ENCODE measurements at places on chromosomes 16 and 17. TPM values are rescaled to one million over a fixed set of nuclear protein-coding genes. Genes with fewer than 3 reads are reported as not detected.

DNA sequence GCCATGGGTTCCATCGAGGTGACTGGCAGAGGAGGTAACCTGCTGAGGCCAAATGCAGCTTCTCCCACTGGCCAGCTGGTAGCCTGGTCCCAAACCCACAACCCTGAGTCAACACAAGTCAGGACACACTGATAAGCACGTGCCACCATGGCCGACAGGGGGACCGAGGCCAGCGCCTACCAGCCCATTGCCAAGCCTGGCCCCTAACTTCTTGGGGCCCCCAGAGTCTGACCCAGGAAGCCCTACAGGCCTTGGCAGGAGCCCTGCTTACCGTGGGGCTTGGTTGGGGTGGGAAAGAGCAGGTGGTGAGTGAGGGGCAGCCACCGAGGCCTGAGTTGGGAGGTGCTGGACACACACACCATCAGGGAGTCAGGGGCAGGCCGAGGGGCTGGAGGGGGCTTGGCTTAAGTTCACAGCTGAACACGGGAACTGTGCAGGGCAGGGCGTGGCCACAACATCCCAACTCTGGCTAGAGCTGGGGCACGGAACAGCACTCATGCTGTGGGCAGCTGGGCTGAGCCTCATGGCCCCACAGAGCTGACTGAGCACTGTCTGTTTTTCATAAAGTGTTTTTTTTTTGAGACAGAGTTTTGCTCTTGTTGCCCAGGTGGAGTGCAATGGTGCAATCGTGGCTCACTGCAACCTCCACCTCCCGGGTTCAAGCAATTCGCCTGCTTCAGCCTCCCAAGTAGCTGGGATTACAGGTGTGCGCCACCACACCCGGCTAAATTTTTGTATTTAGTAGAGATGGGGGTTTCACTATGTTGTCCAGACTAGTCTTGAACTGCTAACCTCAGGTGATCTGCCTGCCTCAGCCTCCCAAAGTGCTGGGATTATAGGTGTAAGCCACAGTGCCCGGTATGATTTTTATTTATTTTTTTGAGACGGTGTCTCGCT lies 5.5 kb downstream of the MRPL28 start:
- no peak for DNase-seq

DNA sequence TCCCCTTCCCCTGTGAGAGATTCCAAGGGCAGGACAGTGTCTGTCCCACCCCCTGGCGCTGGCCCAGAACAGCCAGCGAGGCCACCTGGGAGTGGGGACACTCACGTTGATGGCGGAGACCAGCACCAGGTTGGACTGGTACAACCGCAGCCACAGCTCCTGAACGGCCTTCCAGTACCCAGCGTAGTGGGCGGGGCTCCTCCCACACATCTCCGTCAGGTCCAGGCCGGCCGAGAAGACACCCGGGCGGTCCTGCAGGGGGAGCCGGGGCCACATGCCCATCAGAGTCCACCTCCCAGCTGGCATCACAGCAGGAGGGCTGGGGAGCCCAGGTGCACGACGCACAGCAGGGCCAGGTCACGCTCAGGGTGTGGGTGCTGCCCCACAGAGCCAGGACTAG lies 7.1 kb downstream of the ECI1 start:
- DNase-seq, result no peak

- DNase-seq, result no peak
Observed at GRCh38 chr17:44604768-44605485, 47.6 kb downstream of the FZD2 start.

- no peak for DNase-seq
Observed at GRCh38 chr16:5015351-5015750, 18.4 kb downstream of the NAGPA start.

GRCh38 chr16:78291604-78292003 lies 192.2 kb downstream of the WWOX start:
- no peak for DNase-seq

- DNase-seq, result no peak
Observed at GRCh38 chr17:39719563-39720355, 10.6 kb downstream of the MIEN1 start.

DNA sequence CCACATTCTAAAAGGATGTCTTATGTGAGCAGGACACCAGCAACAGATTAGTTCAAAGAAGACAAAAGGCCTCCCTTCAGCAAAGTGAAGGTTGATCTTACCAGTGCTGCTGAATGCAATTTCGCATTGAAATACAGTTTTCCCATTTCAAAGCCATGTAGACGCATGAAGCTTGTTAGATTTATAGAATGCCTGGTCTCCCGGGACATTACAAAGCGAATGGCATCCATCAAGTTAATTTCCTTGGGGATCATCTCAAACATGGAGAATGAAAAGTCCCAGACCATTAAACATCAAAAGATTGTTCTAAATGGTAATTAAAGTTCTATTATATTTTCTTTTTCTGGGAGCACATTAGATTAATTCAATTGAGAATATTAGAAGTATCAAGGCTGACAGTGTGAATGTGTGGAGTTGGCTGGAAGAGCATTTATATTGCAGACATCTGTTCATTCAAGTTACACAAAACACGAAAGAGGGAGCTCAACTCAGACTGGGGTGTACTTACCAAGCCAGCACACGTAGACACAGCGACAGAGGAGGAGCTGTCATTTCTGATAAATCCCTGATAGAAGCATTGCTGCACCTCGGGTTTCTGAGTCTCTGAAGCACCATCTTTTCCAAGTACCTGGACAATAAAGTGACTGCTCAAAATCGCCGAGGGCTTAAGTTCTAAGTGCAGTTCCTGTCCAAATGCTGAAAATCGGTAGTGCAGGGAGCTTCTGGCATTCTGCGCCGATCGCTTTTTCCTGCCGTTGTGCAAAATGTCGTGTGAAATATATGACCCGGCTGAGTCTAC lies 3.8 kb downstream of the ADAMTS18 start:
- no peak for DNase-seq

DNA sequence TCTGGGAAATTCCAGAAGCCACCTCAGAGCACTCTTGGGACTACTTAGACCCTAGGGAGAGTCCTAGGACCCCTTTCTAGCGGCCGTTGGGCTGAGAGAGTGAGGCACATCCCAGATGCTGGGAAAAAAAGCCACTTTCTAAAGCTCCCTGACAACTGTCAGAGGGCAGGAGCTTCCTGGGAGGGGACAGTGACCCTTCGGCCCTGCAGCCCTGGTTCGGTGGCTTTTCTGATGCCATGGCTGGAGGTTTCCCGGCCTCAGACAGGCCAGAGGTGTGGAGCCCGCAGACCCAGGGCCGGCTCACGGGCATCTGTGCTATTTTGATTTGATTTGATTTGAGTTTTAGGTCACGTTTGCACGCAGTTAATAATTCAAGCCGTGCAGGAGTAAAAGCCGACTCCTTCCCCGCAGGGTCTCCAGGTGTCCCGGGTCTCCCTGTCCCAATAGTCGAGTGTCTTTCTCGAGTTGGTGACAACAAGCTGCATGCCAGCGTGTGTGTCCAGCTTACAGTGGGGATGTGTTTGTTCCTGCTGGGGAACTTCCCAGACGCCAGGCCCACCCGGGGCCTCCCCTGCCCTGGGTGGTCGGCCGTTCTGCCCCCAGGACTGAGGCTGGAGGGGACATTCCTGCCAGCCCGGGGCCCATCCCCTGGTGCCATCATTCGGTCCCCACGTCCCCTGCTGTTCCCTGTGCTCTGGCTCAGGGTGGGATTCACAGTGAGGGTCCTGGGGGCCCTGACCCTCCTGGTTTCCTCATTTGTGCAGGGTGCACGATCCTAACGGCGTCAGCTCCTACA lies 1.0 kb upstream of the CBFA2T3 start:
- DNase-seq, result no peak

- DNase-seq, result no peak
Observed at GRCh38 chr17:59505610-59506276, 59.7 kb upstream of the DHX40 start.

- DNase-seq, result no peak
Observed at GRCh38 chr17:4474093-4474492, 24.6 kb upstream of the SPNS2 start.

DNA sequence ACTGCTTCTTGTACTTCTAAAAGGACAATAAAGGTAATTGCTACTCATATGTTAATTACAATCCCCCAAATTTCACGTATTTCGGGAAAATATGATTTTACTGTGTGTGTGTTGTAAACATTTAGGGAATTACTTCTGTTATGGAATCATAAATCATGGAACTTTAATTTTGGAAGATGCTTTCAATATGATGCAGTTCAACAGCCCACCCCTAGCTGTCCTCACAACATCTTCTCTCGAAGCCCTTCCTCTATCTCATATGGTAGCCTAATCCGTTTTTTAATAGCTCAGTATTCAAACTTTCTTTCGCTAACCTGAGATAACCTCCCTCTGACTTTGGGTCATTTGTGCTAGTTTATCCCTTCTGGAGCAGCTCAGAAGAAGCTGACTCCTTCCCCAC lies 78.4 kb downstream of the ANKFN1 start:
- DNase-seq, result no peak

The G6PC1 gene
- total RNA-seq, result not detected

The HCRT gene
- not detected for total RNA-seq

The CLEC3A gene
- not detected for total RNA-seq

The LITAF gene
- total RNA-seq, result 121 TPM

The STX1B gene
- total RNA-seq, result 0.57 TPM
